AG09319 (cell line): ENCODE measurements at places on chromosomes 2 and 18.

GRCh38 chr18:58649966-58650816 is 21.1 kb upstream of the MALT1 start:
- no peak for DNase-seq

- DNase-seq: no peak
These were observed 249.7 kb upstream of the DLGAP1 start for GRCh38 chr18:4704781-4705180.

GRCh38 chr18:63970809-63971205 is 926 bp downstream of the SERPINB8 start:
- DNase-seq: no peak

DNA sequence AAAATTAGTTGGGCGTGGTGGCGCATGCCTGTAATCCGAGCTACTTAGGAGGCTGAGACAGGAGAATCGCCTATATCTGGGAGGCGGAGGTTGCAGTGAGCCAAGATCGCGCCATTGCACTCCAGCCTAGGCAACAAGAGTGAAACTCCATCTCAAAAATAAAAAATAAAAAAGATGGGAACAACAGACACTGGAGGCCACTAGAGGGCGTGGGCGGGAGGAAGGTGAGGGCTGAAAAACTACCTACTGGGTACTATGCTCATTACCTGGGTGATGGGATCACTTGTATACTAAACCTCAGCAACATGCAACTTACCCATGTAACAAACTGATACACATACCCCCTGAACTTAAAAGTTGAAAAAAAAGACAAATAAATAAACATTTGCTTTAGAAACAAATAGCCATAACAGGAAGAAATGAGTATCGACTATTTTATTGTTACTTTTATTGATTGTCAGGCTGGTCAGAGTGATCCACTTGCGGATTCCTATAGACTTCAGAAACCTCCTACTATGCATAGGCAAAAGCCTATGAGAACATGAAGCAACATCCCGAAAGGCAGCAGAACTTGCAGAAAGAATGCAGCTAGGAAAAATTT is 61.0 kb downstream of the TMEM163 start:
- DNase-seq: no peak

GRCh38 chr2:176589825-176590440 is 320.7 kb downstream of the MTX2 start:
- DNase-seq: no peak

DNA sequence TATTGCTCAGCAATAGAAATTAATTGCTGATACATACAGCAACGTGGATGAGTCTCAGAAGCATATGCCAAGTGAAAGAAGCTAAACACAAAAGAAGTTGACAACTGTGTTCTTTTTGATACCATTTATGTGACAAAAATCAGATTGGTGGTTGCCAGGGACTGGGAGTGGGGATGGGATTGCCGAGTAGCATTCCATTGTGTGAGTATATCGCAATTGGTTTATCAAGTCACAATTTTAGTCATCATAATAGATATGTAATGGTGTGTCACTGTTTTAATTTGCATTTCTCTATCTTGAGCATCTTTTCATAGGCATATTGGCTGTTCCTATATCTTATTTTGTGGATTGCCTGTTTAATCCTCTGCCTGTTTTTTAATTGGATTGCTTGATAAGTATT is 20.9 kb downstream of the STRADB start:
- no peak for DNase-seq

- no peak for DNase-seq
These were observed 633.3 kb upstream of the ACVR2A start for GRCh38 chr2:147211484-147211883.

DNA sequence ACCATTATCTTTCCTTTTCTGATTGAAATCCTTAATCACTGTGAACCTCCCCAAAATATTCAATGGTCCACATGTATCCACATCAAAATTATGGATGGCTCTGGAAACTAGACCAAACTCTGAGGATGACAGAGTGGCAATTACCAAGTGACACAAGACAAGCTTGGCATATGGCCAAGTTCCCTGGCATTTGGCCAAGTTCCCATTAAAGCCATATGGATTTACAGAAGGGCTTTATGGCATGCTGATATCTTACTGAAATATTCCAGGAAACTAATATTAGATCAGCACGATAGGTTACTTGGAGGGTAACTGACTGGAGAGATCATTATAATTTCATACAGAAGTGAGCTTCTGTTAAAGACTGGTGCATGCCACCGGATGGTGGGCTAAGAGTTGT is 21.9 kb upstream of the CERS6 start:
- DNase-seq: no peak

- no peak for DNase-seq
These were observed 194.3 kb upstream of the TWIST2 start for GRCh38 chr2:238653431-238654109.

DNA sequence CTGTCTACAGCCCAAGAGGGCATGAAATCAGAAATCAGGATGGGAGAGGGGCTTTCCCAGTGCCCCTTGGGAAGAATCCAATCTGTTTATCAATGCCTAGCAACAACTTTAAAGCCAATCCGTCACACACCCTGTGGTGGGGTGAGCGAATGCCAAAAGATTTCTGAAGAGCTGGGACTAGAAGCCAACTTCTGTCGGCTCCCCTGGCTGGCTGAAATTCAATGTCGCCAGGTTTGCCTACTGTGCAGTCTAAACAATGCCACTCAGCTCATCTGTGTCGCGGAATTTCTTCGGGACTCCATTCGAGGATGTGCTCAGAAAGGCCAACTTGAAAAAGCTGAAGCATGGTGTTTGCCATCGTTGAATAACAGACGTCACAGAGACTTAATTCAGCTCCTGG is 31.5 kb upstream of the NCKAP5 start:
- DNase-seq: no peak

- no peak for DNase-seq
These were observed 51.1 kb downstream of the PLEKHM3 start for GRCh38 chr2:207974216-207974605.

DNA sequence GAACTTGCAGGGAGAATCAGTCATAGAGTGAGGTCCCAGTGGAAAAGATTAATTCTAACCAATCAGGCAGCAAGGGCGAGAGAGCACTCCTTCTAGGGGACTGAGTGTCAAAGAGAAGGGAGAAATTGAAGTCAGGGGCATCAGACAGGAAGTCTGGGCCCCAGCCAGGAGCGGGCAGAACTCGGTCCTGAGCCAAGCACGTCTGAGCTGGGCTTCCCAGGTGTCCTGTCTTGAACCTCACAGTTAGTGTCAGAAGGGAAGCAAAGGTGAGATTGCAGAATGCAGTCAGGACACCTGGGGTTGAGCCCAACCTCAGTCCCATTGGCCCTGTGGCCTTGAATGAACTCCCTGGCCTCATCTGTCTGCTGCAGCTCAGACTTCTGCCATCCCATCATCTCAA is 220.9 kb downstream of the SMAD2 start:
- DNase-seq: no peak

- DNase-seq: no peak
These were observed 268.0 kb upstream of the TANK start for GRCh38 chr2:160892204-160892603.
